ENCODE measurements at places on chromosomes 5 and 9.

- no peak for DNase-seq
Measured at GRCh38 chr5:134177369-134178095, 782 bp upstream of the SKP1 start.

GRCh38 chr9:96651626-96652025, 3.5 kb downstream of the PRXL2C start:
- no peak for DNase-seq

DNA sequence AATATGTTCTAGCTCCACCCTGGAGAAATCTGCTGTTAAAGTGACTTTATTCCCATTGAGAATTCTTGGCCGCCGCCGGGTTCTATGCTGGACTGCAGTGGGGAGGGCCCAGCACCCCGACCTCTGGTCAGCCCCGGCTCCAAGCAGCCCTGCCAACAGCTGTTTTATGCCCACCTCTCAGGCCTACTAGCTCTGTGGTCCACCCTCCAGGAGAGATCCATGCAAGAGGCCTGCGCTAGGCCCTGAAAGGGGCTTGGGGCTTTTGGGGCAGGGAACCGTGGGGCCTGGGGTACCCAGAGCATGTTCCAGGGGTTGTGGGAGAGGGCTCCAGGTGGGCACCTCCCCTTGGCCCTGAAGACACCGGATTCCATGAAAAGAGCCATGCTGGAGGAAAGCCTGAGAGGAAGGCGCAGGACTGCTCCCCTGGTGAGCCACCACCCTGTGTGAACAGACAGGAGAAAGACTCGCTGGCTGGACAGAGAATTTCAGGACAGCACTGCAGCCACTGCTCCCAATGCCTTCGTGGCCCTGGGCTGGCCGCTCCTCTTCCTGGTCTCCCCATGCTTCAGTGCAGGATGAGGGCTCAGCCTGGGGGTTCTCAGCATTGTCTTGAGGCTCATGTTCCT, 44.6 kb upstream of the RUFY1 start:
- no peak for DNase-seq

- DNase-seq = no peak
Measured at GRCh38 chr9:118414676-118415075, 710.5 kb downstream of the TLR4 start.

DNA sequence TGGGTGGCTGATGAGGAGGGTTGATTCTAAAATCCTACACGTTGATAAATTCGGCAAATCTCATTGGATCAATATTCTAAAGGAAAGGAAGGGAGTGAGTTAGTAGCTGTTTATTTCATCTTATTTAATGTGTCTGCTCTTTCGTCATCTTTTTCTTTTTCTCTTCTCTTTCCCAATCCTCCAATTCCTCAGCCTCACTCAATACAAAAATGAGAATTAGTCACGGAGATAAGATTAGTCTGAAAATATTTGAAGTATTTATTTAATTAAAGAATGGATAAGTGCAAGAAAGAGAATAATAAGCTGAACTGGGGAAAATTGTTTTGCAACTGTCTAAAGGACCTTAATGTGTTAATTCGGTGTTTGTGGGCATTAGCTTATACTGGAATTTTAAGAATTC, 1095.1 kb downstream of the DTWD2 start:
- DNase-seq = no peak

DNA sequence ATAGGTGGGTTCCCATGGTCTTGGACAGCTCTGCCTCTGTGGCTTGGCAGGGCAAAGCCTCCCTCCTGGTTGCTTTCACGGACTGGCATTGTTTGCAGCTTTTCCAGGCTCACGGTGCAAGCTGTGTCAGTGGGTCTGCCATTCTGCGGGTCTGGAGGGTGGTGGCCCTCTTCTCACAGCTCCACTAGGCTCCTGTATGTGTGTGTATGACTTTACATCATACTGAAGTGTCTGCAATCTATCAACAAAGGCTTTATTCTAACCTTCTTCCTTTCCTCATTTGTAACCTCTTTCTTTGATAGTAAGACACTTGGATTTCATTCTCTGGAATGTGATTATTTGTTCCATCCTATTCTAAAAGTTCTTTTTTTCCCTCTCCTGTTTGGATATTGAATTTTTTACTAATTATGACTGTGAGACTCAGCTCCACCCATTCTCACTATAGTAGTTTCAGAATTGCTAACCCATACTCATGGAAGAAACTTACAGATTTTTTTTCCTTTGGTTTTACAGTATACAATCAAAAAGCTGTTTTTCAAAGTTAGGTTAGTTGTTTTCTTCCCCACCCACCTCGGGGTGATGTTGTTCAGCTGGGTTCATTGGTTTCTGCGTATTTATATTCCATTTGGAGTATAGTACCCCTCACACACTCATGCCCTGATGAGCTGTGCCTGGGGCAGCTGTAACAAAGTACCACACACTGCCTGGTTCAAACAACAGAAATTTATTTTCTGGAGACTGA, 144.6 kb upstream of the OTULINL start:
- no peak for DNase-seq
